K562 (cell line): ENCODE measurements at places on chromosomes 6 and 20.

DNA sequence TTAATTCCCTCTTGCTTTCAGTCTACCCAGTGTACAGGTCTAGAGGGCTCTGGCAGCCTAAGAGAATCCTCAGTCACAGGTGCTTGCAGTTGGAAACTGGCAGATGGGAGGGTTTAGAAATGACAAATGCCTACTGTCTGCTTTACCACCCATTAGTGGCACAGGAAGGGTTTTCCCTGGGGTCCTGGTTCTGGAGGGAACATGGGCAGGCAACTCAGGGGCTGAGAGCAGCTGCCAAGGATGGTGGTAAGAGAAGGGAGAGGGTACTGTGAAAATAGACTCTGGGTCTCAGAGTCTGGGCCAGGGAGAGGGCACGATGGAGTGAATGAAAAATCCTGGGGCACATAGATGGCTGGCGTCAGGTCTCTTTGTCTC lies 103.5 kb downstream of the TCP11 start:
- no peak for DNase-seq

- no peak for DNase-seq
These were observed 46.8 kb downstream of the ELOVL5 start for GRCh38 chr6:53301801-53302537.

DNA sequence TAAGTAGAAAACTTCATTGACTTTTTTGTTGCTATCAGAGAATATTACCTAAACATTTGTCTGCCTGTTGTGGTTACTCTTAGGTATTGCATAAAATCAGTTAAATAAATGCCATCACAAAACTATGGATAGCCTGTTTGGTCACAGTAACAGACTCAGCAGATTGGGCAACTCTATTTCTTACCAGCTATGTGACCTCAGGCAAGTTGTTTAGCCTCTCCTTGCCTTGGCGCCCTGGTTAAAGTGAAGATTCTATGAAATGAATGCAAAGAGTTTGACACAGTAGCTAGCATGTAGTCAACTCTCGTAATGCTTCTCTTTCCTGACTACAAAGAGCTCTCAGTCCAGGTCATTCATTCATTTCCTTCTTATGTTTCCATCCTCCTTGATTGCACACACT lies 82.5 kb upstream of the ID4 start:
- DNase-seq, result no peak

DNA sequence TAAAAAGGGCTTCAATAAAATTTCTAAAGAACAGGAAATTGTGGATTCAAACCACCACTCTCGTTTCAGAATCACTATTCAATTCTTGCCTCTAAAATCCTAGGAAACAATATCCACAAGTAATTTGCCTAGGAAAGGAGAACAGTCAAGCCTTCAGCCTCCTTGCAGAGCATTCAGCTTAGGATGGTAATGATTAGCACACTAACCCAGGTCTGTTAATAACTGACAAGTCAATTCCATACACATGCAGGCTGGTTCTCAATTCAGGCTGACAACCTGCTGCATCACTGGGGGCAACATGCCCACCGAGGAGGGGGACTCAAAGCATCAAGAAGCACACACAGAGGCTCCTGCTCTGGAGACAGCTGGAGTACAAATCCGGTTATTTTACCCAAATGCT lies 57.6 kb downstream of the GMDS start:
- no peak for DNase-seq

DNA sequence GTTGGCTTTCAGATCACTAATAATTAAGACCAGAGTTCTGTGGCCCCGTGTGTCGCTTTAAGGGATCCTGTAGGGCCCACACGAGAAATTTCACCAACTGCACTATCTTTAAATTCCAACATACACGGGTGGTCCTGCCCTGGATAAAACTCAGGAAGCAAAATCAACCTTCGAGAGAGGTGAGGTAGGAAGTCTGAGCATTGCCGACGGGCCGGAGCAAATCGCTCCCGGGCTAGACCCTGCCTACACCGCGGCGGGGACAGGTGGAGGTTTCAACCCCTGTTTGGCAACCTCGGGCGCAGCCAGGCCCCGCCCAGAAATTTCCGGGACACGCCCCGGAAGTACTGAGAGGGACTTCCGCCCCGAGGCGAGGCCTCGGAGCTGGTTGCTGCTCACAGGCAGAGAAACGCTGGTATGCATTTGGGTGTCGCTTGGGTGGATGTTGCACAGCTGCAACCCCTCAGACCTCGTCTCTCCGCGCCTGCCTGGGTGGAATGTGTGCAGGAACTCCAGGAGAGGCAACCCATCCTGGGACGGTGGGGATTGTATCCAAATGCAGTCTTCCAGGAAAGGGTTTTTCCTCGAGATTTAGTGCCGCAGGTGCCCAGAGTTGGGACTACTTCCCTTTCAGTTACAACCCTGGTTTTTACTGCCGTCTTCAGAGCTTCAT lies 19.9 kb downstream of the ZKSCAN8 start:
- peak; percentile 89 for DNase-seq

GRCh38 chr6:12963567-12963966 lies 247.0 kb downstream of the PHACTR1 start:
- no peak for DNase-seq

DNA sequence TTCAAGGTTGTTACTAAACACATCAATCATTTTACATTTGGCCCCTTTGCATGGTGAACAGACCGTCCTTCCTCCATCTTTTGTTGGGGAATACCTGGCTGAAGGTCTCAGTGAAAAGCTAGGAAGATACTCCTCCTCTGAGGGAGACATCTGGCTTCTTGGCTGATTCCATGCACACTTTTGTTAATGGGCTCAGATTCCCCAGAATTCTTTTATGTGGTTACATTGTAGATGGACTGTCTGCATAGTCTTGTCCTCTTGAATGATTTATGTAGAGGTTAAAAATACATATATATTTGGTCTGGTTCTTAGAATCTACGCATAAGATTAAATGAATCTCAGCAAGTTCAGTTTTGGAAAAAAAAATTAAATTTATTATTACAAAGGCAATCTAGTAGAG lies 167.0 kb downstream of the EYA4 start:
- DNase-seq, result no peak

DNA sequence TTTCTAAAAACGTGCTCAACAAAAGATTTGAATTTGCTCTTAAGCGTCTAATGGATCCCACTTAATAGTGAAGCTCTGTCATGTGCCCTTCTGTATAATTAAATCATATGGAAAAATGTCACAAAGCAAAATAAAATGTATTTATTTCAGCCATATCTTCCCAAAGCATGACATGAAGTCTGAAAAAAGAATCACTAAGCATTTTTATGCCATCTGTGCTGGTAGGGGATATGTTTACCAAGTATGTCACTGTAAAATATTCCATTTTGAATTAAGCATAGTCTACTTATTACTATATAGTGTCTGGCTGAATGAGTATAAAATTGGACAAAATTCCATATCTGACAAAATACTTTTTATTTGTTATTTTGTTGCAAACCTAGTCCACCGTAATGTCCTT lies 248.0 kb upstream of the QKI start:
- no peak for DNase-seq

DNA sequence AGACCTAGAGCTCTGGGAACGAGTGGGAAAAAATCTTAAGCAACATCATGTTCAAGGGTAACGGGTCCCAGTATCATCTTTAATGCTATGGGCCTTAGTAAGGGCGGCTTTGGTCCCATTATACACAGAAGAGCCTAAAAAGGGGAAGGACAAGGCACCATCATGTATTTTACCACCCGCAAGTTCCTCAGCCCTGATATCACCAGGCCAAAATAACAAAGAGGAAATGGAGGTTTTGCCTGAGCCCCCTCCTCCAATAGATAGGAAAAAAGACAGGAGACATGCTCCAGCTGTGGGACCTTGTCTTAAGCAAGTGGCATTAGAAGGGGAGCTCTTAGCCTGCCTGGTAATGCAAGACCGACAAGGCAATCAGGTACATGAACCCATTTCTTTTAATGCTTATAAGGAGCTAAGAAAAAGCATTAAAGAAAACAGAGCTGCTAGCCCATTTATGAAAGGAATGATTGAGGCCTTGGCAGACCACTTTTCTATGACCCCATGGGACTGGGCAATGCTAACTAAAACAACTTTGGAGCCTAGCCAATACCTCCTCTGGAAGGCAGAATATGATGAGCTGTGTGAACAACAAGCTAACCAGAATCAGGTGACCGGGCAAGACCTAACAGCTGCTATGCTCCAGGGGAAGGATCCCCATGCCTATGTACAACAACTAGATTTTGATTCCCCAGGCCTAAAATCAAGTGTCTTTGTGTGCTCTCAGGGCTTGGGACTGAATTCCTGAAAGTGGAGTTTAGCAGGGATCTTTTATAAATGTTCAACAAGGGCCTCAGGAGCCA lies 23.2 kb downstream of the HLA-DPA1 start:
- DNase-seq, result no peak

- no peak for DNase-seq
These were observed 184.2 kb upstream of the CCN2 start for GRCh38 chr6:132135409-132135808.

DNA sequence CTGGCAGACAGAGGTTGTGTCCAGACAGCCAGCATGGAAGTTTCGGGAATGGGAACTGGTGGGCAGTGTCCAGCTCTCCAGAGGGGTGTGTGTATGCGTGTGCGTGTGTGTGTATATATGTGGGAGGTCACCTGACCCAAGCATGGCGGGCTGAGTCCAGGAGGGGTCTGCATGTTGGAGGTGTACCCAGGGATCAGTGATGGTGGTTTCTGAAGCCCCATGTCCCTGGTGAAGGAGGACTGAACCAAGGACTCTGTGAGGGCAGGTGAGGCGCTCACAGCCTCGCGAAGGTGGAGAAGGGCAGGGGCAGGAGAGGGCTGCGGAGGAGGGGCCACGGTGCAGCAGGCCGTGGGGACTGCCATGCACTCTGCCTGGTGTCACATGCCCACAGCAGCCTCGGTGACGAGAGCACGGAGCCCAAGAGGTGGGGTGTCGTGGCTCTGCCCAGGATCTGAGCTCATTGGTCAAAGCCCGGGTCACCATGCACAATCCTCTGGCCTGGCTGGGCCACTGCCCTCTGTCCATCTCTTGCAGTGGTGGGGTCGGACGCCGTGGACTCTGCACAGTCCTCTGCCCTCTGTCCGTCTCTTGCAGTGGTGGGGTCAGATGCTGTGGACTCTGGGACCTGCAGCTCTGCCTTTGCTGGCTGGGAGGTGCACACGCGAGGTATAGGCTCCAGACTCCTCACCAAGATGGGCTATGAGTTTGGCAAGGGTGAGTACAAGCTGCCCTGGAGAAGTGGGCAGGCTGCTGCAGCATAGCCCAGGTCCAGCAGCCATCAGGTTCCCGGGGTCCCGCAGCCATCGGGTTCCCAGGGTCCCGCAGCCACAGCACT lies 2.1 kb upstream of the LIME1 start:
- peak; percentile 3 for DNase-seq
